ENCODE measurements at places on chromosomes 2 and 18.

GRCh38 chr2:173657996-173658717 is 303.5 kb downstream of the CDCA7 start:
- DNase-seq = no peak

GRCh38 chr2:4938206-4938605 is 754.0 kb upstream of the SOX11 start:
- DNase-seq = no peak

DNA sequence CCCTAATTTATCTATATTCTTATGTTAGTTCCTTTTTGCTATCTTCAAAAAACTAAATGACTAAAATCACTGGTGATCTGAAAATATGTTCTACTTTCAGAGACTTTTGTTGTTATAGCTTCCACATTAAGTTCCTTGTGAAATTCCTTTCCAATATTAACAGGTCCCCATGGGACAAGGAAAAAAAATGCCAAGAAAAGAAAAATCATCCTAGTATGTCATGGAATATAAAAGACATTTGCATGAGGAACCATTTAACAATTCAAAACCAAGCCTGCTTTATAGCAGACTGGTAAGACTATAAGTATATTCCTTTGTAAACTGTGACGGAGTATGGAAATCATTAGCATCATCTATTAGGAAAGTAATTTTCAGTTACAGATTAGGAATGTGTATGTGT is 48.1 kb downstream of the COBLL1 start:
- no peak for DNase-seq

- DNase-seq = no peak
Measured at GRCh38 chr2:236240228-236240990, 23.8 kb downstream of the ASB18 start.

DNA sequence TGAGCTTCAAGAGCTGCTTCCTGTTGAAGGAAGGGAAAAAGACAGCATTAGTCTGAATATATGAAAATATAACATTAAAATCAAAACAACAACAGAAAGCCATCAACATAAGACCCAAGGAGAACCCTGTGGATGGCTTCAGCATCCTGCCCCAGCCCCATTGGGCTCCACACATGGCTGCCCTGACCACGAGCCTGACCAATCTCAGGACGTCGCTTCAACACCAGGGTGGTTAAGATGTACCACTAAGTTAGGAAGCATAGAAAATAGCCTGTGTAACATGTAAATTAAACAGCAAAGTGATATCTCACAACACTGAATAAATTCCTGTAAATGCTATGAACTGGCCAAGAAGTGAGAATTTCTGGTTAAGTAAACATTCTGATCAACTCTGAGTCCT is 77.2 kb upstream of the CD226 start:
- DNase-seq = no peak

DNA sequence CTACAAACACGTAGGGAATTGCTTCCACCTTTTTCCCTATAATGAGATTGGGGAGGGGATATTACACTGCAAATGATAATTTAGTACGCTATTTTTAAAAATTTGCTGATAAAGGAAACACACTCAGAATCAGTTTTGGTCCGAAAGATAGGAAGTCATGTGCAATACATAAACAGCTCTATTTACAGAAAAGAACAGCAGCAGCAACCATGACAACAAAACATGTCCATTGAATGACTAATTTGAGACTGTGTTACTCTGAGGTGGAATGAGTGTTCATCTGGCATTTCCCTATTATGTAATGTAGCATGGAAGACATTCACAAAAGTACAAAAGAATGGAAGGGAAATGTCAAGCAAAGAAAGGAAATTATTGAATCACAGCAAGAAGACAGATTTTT is 337.2 kb downstream of the NBAS start:
- no peak for DNase-seq

DNA sequence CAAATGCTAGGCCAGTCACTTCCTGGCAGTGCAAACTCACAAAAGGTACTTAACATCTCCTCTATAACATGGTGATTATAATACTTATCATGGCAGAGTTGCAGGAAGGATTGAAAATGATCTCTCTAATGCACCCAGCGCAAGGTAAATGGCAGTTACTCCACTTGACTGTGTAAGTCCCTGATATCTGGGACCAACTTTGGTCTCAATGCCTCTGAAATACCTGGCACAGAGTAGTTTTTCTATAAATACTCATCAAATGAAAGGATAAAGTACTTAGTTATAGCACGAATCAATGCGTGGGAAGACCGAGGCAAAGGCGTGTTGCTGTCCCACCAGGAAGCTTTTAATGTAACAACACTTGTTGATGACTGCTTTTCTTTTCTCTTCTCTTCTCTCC is 24.8 kb downstream of the LRRC30 start:
- no peak for DNase-seq

GRCh38 chr2:126811101-126811500 is 87.6 kb upstream of the TEX51 start:
- no peak for DNase-seq

- DNase-seq = no peak
Measured at GRCh38 chr18:12630136-12630535, 27.8 kb downstream of the SPIRE1 start.

GRCh38 chr2:180662941-180663471 is 317.4 kb upstream of the UBE2E3 start:
- DNase-seq = no peak

DNA sequence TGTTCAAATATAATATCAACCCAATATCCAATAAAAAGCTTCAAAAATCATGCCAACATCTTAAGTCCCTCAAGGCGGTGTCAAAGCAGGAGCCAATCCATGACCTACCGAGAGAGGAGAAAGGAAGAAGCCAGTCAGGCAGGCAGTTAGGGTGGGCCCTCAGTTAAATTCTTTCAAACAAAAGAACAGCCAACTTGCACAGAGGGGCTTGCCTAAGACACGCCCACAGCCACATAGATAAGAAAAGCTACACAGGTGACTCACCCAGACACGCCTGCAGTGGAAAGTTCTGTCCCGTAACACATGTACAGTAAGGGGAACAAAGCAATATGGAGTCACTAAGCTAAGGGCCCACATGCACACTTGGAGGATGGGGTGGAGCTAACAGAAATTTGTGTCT is 61.3 kb downstream of the SP110 start:
- no peak for DNase-seq
